Stimulated activated naive B cell treated with anti-CD40 and anti-IgM and Interleukin-4, amounts not matched to agents 10 μg/mL and 1 μg/mL and 100 μg/mL, for 72 hours (primary cell): ENCODE measurements at places on chromosomes 5 and 9.

GRCh38 chr9:124372038-124372437 lies 43.2 kb downstream of the PSMB7 start:
- DNase-seq = no peak

DNA sequence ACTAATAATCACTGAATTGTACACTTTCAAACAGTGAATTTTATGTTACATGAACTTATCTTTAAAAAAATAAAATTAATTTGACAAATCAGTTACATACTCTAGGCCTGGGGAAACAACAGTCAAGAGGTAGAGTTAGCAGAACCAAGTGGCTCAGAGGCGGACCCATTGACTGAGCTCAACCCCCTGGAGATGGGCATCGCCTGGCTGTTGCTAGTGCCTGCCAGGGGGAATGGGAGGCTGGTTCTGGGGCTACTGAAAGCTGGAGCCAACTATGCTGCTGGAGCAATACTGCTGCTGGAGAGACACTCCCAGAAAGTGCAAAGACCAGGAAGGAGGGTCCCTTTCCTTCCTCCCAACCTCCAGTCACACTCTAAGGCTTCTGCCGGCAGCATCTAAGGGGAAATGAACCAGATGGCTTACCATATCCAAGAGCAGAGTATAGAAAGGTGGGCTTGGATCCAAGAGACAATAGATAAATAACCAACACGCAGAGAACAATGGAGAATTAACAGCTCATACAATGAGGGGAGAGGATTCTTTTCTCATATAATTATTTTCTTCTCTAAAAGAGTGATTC lies 40.3 kb upstream of the ANKRD55 start:
- DNase-seq = no peak

DNA sequence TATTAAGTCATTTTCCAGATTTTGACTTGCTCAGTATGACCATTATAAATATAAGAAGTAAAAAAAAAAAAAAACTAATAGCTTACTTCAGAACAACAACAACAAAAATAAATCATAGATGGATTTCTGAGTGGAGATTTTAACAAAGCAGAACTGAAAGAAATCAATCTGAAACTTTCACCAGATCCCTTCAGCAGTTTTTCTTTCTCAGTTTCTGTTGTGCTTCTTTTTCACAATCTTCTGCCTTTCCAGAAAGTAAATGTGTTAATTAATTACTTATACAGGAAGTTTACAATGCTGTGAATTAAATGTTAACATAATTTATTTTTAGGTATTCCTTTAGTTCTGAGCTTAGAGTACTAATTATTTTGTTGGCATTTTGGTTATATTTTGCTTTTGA lies 73.5 kb downstream of the CHSY3 start:
- DNase-seq = no peak

DNA sequence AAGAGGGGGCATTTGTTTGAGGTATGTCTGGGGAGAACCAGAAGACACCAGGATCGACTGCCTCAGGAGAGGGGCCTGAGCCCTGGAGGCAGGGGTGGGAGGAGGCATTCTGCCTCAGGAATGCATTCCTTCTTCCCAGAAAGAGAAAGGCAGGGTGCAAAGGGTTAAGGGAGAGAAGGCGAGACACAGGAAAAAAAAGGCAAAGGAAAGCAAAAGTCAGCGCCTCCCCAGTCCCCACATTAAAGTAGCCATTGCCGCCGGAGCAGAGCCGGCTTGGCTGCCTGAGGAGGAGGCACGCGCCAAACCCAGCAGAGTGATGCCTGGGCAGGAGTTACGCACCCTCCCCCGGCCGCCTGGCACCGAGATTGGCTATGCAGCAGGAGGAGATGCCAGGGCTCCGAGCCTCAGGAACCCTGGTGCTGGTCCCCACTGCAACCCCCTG lies 123.8 kb upstream of the PHYKPL start:
- no peak for DNase-seq

DNA sequence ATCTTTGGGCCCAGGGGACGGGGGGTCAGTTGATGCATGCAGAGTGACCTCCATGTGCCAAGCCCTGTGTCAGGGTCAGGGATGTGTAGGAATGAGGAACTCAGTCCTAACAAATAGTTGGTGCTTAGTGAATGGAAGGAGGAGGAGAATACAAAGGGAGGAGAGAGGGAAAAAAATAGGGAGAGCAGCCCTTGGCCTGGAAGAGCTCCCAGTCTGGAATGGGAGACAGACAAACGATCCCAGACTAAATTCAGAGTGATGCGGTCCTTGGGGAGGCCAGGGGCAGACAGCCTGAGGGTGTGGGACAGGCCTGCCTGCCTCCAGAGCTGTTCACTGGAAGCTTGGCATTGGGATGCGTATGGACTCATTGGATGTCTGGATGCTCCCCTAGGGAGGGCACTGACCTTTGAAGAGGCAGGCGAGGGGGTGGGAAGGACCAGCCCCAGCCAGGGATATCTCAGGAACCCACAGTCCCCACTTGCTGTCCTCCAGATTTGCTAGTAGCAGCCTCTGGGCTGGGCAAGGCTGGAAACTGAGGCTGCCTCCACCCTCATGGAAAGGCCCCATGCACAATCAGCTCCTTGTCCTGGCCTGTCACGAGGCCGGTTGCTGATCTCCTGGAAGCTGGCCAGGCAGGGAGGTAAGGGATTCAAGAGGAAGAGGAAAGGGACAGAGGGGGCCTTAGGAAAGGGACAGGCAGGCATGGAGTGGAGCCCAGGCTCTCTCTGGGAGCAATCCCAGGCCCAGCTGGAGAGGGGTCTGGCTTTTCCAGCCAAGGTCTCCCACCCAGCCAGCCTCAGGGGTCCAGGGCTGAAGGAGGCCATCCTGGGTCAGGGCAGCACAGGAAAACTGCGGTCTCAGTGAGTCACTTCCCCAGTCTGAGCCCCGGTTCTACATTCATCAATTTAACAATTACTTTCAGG lies 69.0 kb upstream of the GGTA1 start:
- DNase-seq = no peak

DNA sequence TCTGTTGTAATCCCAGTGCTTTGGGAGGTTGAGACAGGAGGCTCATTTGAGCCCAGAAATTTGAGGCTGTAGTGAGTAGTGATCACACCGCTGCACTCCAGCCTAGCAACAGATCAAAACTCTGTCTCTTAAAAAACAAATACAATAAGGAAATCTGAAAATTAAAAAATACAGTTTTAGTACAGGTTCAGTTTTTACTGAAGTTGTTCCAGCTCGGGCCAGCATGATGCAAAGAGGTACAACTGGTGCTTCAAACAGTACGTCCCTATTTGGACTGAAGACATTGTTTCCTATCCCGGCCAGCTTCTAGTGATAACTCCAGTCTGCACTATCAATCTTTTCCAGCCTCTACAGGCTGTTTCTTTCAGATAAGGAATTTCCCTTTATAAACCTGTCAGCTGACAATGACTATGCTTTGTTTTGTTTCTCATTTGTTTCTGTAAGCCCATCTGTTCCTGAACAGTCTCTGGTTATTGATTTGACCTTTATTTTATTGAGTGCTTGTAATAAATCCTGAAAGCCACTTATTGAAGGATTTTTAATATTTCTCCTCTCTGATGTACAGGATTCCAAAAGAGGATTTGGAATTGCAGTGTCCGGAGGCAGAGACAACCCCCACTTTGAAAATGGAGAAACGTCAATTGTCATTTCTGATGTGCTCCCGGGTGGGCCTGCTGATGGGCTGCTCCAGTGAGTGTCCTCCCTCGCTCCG lies 41.9 kb downstream of the TJP2 start:
- no peak for DNase-seq

DNA sequence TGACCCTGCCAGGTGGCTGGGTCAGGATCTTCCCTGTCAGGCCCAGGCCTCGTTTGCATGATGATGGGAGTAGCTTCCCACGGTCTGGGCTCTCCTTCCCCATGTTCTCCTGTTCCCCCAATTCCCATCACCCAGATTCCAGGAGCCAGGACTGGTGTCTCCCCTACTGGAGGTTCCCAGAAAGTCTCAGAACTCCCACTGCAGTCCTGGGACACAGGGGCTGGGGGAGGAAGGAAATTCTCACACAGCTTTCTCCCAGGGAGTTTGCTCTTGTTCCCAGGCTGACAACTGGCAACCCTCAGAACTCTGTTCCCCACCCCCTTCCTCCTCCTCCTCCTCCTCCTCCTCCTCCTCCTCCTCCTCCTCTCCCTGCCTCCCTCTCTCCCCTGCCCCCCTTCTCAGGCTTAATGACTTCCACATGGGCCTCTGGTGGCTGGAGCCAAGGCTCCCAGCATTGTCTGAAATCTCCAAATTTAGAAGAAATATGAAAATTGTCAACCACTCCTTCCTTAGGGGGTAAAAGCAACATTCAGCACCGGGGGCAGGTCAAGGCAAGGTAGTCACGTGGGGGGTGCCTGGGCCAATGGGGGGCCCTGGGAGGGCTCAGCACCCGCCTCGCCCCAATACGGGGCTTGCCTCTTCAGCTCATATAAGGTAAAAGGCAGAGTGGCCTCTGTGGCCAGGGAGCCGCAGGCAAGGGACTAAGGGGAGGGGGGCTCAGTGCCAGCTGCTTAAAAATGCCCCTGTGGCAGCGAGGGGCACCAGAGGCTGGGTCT lies 27.3 kb upstream of the IL17B start:
- no peak for DNase-seq

DNA sequence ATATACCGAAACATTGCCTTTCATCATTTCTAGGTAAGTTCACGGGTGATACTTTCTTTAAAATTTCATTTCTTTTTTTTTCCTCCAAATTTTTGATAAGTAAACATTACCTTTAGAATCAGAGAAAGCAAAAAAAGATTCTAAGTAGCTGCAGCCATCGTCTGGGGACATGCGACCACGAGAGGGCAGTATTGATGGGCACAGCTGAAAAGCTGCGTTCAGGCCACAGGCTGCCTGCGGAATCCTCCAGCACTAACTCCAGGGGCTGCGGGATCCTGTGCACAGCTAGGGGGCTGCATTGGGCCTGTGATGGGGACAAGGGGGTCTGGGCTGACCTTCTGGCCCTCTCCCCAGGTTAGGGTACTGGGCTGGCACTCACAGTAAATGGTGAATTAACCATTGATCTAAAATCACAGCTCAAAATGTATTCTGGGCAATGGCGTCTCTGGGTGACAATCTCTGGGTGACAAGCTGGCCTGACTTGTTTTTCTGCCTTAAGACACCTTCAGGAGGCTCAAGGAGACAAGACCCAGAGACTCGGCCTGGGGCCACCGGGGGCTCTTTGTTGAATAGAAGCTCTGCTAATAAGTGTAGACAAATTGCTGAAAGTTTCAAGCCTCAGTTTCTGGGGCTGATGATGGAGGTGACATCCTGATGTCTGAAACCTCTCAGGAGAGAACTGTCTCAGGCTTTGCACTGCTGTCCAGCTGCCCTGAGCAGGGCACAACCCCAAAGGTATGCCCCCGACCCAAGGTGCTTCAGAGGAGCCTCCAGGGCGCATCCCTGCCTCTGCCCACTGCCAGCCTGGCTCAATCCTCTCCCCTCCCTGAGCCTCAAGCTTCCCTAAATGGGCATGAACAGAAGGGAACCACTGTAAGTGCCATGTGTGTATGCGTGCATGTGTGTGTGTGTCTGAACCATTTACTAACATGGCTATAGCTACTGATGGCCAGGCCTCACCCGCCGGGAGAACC lies 44.3 kb upstream of the SARDH start:
- DNase-seq = peak; percentile 54

DNA sequence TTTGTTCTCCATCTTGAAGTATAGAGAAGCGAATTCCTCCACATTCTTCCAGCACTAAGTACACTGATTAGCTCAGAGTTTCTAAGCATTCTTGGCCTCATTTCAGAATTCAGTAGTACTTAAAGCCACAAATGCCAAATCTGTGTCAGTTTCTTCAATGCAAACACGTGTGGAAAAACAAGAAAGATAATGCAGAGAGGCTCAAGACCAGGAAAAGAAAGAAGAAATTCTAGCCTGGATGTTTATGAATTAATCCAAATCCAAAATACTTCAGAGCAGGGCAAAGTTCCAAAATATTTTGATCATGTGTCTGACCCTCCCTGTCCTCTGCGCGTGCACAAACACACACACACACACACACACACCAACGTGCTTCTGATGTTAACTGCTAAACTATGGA lies 457.6 kb downstream of the SLCO4C1 start:
- DNase-seq = no peak

GRCh38 chr5:127386557-127386956 lies 96.0 kb downstream of the MEGF10 start:
- DNase-seq = no peak

DNA sequence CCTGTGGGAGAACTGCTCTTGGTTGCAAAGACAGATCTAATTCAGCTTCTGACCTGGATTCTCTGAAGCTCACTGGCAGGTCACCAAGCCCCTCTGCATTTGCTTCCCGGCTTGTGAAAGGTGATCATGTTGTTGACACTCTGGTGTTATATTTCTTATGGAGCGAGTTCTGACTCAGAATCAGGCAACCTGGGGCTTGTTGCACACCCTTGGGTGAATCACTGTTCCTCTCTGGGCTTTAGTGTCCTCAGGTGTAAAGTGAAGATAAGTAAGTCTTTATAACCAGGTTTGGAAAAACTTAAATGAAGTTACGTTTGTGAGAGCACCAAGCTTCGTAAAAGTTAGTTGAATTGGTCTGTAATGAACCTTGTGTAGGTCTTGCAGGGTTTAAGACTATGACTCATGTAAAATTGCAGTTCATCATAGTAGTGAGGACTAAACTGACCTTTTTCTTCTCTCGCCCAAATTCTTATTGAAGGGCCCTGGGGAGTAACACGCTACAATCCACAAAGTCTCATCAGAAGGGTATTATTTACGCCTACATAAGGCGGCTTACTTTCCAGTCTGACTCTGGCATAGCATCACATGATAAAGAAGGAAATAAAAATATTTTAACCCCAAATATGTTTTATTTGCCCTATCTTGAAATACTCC lies 218.6 kb downstream of the TMEM38B start:
- DNase-seq = no peak

DNA sequence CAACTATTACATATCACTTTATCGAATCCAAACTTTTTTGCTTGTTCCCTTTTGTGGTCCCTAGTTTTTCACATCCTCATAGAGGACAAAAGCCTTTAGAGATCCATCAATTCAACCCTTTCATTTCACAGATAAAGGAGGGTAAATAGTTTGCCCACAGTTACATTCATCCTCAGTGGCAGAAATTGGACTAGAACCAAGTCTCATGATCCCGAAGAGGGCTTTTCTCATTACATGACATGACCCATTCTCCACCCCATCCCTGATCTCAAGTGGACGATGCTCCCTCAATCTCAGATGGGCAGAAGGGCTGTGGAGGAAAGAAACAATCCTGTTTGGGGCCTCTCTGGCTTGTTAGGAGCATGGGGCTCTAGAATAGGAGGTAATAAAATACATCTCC lies 23.1 kb downstream of the TICAM2 start:
- DNase-seq = no peak
